Hindlimb muscle (tissue), 1 donor: ENCODE measurements at places on chromosomes 2 and 18. TPM values are rescaled to one million over a fixed set of nuclear protein-coding genes. Genes with fewer than 3 reads are reported as not detected.

- DNase-seq = no peak
Observed at GRCh38 chr2:29567906-29568520, 353.4 kb downstream of the ALK start.

Gene XRCC5
- polyA plus RNA-seq = 146 TPM

Gene LIMS2
- 52.6 TPM for polyA plus RNA-seq

Gene PDE1A
- 6.4 TPM for polyA plus RNA-seq

GRCh38 chr2:203071148-203071547 is 56.5 kb downstream of the NBEAL1 start:
- no peak for DNase-seq

DNA sequence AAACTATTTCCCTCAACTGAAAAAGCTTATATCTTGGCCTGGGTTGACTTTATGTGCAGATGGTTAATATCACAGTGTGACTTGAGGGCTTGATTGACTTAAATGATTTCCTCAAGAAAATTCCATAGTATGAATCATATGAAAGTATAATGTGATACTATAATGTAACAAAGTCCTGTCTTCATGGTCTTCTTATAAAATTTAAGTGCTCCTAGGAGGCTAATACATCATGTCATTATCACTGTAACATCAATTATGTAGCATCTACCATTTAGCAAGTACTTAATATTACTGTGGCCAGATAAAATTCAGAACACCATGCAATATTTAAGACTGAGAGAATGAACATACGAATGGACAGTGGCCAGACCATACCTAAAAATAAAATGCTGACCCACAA is 276.1 kb downstream of the RIT2 start:
- DNase-seq = no peak

Gene DSG2
- polyA plus RNA-seq = 3.8 TPM

- DNase-seq = no peak
Observed at GRCh38 chr2:222944552-222944951, 83.7 kb downstream of the ACSL3 start.

Gene RAMP1
- 55.1 TPM for polyA plus RNA-seq

GRCh38 chr2:144554492-144555210 is 34.7 kb upstream of the ZEB2 start:
- DNase-seq = no peak

DNA sequence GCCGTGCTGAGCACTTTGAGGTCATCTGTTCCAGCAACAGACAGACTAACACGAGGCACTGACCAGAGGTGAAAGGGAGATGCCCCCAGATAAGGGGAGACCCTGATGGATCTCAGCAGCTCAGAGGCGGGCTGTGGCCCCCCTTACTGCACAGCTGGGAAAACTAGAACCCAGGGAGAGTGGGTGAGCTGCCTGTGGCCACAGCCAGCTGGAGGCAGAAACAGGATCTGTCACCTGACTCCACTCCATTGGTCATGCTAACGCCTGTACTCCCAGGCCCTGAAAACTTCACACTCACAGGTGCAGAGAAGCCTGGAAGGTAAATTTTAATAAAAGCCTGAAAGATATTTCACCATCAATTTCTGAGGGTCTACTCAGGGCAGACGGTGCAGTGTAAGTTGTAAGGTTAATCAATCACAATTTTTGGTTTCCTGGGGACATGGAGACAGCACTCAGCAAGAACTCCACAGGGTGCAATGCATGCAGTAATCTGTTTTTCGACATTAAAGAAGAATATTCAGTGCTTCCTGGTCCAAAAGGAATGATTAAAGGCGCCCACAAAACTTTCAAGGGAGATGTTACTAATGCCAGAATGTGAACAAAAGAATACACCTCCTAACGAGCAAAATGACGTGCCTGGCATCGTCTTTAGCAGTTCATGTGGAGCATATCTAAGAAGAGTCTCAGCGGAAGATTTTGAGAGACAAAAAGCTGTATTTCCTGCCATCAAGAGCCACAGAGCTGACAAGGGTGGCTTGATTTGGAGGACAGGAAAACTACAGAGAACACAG is 173.4 kb downstream of the EIPR1 start:
- DNase-seq = no peak
